ENCODE measurements at places on chromosomes 6 and 20.
A peak's percentile ranks its signal among the peaks of the same experiment; 100 is the strongest.

DNA sequence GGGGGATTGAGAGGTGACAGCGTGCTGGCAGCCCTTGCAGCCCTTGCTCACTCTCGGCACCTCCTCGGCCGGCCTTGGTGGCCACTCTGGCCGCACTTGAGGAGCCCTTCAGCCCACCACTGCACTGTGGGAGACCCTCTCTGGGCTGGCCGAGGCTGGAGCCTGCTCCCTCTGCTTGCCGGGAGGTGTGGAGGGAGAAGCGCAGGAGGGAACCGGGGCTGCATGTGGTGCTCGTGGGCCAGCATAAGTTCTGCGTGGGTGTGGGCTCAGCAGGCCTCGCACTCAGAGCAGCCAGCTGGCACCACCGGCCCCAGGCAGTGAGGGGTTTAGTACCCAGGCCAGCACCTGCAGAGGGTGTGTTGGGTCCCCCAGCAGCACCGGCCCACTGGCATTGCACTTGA lies 912.2 kb upstream of the ADGRB3 start:
- DNase-seq: no peak

DNA sequence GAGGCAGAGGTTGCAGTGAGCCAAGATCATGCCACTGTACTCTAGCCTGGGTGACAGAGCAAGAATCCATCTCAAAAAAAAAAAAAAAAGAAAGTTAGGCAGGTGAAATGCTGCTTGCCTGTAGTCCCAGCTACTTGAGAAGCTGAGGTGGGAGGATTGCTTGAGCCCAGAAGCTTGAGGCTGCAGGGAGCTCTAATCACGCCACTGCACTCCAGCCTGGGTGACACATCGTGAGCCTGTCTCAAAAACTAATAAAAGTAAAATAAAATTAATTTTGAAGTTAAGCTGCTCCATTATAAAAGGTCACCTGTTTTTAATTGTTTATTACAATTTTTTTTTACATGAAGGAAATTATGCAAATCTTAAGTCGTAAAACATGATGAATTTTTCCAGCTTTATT lies 23.2 kb upstream of the SAMHD1 start:
- DNase-seq: no peak

DNA sequence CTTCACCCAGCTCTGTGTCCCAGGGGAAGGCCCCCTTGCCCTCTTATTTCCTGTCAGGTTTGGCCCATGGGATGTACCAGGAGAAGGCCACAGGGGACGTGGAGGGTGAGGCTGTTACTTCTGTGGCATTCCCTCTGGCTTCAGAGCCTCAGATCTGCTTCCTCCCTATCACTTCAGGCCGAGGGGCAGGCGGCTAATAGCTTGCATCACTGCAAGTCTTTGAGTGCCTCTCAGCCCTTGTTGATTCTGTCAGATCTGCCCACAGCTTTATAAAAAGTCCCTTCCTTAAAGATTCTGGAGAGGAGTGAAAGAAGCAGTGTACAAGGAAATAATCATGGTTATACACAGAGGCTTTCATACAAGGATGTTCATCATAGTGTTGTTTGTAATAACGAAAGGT lies 86.9 kb downstream of the LRFN2 start:
- no peak for DNase-seq

- no peak for DNase-seq
Observed at GRCh38 chr20:38804221-38804620, 1.3 kb upstream of the PPP1R16B start.

DNA sequence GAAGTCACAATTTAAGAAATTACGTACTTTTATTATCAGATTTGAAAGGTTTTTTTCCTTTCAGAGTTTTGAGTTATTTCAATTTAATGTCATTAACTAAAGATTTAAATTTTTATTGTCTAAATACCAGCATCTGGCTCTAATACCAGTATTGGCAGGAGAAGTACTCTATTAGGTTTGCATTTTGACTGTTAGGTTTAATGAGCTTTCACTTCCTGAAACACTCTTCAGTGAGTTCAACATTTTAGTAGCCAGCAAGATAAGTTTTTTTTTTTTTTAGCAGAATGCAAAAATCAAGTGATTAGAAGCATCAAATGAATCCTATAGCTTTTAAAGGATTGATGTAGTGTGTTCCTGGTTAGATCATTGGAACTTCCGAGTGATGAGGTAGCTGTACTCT lies 34.0 kb upstream of the SCGN start:
- DNase-seq: no peak

DNA sequence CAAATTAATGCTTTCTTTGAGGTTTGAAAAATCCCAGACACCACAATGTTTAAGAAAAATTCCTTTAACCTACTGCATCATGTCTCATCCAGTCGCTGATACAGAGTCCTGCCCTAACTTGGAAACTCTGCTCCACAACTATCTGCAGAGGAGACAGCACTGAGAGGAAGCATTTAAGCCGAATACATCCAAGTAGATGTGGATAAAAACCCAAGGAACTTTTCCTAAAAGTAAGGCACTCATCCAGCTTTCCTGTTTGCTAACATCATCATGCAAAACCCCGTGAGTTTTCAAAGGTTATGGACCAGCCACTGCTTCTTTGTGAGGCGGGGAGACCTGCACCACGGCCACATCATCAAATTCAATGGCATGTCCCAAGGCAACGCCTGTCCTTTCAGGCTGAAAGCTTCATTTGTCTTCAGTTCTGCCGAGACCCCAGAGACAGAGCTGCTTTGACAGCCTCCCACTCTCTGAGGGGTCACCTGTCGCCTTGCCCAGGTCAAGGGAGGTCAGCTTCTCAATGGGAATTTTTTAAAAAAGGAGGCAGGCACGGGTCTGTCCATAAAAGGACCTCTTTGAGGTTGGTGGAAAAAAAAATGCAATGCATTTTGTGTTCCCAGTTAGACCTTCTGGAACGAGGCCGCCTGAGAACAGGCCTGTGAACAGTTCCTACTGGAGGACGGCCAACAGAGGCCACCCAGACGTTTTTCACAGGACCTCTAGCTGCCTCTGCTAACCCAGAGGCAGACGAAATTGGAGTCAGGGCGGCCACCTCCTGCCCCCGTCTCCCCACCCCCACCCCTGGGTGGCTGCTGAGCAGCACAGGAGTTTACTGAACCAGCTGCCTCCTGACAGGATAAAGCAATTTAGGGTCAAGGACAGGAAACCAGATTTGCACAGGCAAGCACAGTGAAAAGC lies 142.5 kb upstream of the HDDC2 start:
- DNase-seq: peak; percentile 21

DNA sequence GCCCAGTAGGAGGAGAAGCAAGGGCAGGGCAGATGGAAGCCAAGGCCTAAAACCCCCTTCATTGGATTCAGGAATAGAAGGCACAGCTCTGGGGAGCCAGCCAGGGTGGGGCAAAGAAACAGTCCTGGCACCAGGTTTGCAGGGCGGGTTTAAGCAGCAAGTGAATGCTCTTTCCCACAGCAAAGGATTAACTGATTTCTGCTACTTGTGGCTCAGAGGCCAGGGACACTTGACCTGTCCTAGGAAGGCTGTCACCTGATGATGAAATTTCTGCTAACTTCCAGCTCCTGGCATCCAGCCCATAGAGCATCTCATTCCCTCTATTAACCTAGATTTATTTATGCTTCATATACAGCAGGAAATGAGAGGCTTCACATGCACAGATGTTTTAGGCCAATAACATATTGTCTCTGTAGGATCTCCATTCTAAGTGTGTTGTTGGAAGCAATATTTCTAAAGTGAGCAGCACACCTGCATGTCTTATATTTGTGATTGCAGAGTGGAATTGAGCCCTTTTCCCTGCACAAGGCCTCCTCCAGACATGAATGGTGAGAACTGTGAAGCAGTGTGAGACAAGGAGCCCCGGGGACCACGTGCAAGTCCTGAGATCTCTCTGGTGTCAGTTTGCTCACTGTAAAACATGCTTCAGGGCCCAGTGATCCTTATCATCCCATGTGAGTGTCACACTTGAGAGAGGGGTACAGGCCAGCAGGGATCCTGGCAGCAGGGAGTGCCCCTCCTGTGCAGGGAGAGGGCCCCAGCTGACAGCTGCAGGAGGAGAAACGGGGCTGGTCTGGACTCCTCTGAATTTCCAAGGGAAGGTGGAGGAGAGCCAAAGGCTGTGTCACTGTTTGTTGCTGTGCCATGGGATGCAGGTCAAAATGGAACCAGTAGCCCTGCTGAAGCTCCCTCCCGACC lies 41.1 kb upstream of the CST5 start:
- no peak for DNase-seq

GRCh38 chr20:52540509-52540908 lies 348.9 kb upstream of the ZFP64 start:
- no peak for DNase-seq

- peak; percentile 72 for DNase-seq
Observed at GRCh38 chr6:100001915-100002388, 7.9 kb upstream of the MCHR2 start.
